Stimulated activated CD4-positive, alpha-beta T cell treated with anti-CD3 and anti-CD28 coated beads, TNF-alpha, amount 100 ng/mL, for 1 hour (primary cell): ENCODE measurements at places on chromosomes 2 and 18.

GRCh38 chr2:113986762-113987290, 96.9 kb downstream of the ACTR3 start:
- no peak for DNase-seq

GRCh38 chr2:23824777-23825212, 102.1 kb downstream of the ATAD2B start:
- no peak for DNase-seq

DNA sequence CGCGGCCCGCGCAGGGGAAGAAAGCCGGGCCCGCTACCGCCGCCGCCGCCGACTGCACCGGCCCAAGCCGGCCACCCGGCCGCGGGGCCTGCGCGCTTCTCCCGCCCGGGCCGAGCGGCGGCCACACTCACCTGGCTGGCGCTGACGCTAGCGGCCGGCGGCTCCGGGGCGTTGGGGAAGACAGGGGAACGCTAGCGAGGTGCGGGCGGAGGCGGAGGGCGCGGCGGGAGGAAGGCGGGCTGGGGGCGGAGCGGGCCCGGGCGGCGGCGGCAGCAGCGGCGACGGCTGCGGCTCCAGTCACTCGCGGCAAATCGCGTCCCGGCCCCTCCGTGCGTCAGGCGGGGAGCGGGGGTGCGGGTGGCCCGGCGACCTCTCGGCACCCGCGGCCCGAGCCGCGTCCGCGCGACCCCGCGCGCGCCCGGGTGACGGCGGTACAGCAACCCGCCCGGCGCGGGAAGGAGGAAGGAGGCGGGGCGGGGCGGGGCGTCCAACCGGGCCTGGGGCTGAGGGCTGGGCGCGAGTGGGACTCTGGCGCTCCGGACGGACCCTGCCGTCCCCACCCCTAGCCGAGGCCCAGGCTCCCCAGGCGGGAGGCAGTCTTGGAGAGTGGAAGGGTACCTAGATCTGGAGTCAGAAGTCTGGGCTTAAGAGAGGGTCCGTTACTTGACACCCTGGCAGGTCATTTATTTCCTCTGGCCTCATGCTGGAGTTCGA, at the start of gene SESTD1:
SESTD1 (minus strand) TSS at position 465 of the 714 bp plus-strand sequence. CDS start 72,991 bp downstream, outside the sequence.
- DNase-seq = peak; percentile 38

DNA sequence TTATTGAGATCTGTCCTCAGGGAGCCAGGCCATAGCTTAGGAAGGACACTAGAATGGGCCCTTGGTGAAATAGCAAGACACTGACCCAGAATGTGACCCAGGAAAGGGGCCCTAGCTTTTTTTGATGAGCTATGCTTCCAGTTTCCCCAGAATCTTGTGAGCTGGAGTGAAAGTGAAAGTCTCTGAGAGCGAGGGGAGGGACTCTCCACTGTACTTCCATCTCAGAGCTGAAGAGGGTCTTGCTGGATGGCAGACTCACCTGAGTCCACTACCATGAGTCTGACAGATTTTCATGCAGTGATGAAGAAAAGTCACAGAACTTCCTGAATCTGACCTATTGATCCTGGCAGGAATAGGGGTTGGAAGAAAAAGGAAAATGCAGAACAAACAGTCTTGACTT, 3.1 kb downstream of the ARHGAP25 start:
- no peak for DNase-seq

DNA sequence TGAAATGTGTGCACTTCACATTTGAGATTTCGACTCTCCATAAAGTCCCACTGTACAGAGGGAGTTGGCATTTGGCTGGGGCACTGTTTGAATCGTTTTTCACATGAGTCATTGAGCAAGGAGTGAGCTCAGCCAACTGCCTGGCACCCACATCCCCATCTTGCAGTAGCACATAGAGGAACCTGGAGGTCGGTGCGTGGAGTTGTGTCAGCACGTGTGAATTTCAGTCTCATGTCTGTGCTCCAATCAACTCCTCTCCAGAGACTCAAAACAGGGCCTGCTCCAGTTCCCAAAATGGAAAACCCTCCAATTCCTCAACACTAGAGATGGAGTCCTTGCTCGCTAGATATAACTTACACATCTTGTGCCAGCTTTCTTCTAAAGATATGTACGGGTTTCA, 126.8 kb upstream of the CAPN13 start:
- no peak for DNase-seq

GRCh38 chr2:181305301-181306123, 151.7 kb upstream of the ITGA4 start:
- no peak for DNase-seq

- DNase-seq = no peak
Measured at GRCh38 chr2:60045456-60045855, 508.0 kb downstream of the BCL11A start.

GRCh38 chr18:35241448-35241804, 592 bp downstream of the ZNF397 start:
- DNase-seq = no peak

GRCh38 chr2:241814643-241815476, 5.9 kb downstream of the NEU4 start:
- no peak for DNase-seq

DNA sequence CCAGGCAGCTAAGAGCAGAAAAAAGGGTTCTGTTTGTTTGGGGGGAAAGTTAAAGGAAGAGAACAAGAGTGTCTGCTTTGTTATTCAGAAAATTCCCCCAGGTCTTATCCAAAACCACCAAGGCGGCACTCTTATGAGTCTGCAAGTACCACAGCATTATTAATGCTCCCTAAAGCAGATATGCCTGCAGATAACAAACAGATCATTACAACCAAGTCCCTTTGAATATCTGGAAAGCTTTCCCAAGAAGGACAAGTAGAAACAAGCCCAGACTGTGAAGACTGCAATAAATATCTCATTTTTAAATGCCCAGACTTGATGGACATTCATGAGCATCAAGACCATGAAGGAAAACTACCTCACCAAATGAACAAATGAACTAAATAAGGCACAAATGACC, 278.6 kb upstream of the TMEFF2 start:
- no peak for DNase-seq

- DNase-seq = no peak
Measured at GRCh38 chr2:112006076-112006410, 49.0 kb upstream of the TMEM87B start.

DNA sequence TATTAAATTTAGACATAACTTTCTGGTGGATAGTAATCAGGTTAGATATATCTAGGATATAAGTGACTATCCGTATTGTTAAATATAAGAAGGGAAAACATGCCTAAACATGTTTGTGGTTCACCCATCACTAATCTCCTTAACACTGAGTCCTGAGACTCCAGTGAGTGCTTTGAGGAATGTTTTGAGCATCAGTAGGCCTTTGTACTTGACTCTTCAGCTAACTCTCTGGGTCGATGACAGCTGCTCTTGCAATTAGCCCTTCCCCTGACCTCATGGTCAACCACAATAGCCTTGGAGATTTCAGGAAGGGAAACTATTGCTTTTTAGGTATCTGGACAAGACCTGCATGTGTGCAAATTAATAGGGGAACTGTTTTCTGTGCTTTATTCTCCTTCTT, 716.8 kb downstream of the EPHA4 start:
- no peak for DNase-seq

DNA sequence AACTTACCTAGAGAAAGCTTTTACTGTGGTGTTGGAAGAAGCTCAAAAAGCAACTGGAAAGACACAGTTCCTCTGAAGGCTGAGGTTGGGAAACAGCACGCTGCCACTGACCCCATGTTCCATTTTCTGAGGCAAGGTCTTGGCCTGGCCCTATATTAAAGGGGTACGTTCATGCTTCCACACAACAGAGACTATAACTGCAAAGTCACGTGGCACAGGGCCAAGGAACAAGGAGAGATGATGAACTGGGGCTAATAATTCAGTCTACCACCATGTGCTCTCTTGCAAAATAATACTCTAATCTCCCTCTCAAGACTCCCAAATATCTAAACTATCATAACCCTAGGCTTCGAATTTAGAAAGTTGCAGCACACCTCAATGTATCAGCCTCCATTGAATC, 381.6 kb downstream of the DSEL start:
- DNase-seq = no peak

GRCh38 chr18:23311351-23312121, 141.6 kb upstream of the RIOK3 start:
- DNase-seq = no peak

GRCh38 chr2:20236496-20236895, 11.6 kb upstream of the SDC1 start:
- DNase-seq = no peak

DNA sequence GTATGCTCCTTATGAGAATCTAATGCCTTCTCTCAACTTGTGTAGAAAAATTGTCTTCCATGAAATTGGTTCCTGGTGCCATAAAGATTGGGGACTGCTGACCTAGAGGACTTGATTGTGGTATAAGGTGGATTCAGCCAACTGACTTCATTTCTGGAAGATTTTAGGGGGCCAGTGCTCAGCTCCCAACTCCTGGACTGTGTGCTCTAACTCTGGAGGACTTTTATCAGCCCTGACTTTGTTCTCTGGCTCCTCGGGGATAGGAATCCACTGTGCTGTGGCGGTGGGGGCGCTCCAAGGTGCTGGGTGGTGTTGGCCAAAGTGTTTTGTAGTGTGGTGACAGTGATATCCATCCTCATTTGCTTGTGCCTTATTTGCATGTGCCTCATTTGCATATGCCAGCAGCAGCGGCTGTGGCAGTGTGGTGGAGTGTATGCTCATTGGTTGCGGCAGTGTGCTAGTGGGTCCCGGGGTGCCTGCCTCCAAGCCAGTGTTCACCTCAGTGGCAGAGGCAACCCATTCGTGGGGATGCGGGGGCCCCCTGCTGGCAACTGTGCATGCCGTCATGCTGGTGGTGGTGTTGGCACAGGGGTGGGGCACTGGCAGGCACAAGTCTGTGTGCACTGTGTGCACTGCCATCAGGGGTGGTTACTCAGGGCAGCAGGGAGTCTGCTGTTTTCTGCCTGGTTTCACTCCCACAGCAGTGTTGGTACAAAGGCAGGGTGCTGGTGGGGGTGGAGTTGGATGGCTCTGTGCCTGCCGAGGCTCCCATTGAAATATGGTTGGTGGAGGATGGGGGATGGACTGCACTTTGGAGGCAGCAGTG, 19.6 kb downstream of the EHBP1 start:
- DNase-seq = no peak

GRCh38 chr2:55153584-55154299, 78.4 kb downstream of the CLHC1 start:
- DNase-seq = no peak

- DNase-seq = no peak
Measured at GRCh38 chr2:207801259-207801658, 31.6 kb upstream of the FZD5 start.

- no peak for DNase-seq
Measured at GRCh38 chr2:212097001-212097400, 441.6 kb downstream of the ERBB4 start.

- no peak for DNase-seq
Measured at GRCh38 chr18:13370995-13371625, 152.6 kb downstream of the LDLRAD4 start.

DNA sequence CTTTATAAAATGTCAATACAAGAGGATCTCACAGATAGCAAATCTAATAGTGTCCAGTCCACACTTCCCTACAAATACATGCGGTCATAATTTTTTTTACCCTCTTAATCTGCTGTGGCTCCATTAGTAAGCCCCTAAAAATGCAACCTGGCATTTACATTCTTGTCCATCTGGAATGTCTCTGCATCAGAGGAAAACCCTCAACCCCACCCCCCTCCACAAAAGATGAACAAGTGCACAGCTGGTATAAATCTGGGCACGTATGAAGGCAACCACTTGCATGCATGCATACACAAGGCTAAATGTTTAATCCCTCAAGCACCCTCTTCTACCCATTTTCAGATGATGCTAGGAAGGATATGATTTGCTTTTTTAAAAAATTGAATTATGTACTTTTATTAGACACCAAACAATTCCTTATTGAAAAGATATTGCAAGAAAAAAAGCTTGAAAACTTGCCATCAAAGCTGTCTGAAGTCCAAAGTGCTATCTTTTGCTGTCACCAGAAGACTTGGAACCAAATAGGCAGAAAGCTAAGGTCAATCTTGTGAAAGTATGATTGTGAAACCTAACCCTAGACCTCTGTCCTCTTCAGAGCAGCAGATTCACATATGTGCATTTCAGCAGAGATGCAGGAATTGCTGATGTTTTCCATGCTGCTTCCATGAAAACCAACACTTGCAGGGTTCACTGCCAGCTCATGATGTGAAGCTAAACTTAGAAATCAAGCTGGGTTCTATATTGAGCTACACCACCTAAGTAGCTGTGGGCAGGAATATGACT, 39.0 kb downstream of the IRS1 start:
- DNase-seq = no peak

GRCh38 chr18:7657937-7658336, 90.8 kb downstream of the PTPRM start:
- DNase-seq = no peak

DNA sequence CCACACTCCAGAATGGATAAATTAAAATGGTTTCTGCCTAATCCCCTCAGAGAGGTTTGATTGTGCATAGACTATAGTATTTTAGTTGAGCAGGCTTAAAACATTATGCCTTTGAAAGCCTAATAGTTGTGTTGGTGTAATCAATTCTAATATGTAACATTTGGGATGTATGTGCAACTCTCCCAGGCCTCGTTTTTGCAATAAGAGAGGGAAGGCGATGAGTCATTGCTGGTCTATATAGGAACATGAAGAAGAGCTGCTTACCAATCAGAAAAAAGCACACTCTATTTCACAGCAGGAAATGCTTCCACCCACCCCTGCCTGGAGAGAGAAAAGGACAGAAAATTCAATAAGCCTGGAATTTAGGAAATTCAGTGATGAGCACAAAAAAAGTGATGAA, 1424.0 kb upstream of the PIK3C3 start:
- no peak for DNase-seq

DNA sequence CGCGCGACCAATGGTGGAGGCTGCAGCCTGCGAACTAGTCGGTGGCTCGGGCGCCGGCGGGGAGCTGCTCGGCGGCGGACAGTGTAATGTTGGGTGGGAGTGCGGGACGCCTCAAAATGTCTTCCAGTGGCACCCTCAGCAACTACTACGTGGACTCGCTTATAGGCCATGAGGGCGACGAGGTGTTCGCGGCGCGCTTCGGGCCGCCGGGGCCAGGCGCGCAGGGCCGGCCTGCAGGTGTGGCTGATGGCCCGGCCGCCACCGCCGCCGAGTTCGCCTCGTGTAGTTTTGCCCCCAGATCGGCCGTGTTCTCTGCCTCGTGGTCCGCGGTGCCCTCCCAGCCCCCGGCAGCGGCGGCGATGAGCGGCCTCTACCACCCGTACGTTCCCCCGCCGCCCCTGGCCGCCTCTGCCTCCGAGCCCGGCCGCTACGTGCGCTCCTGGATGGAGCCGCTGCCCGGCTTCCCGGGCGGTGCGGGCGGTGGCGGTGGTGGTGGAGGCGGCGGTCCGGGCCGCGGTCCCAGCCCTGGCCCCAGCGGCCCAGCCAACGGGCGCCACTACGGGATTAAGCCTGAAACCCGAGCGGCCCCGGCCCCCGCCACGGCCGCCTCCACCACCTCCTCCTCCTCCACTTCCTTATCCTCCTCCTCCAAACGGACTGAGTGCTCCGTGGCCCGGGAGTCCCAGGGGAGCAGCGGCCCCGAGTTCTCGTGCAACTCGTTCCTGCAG, at the start of gene HOXD9:
HOXD9 (plus strand) TSS at position 37 of the 728 bp plus-strand sequence; CDS start at position 87, 50 bp downstream.
- DNase-seq = no peak
